ENCODE measurements at places on chromosomes 16 and 17.

DNA sequence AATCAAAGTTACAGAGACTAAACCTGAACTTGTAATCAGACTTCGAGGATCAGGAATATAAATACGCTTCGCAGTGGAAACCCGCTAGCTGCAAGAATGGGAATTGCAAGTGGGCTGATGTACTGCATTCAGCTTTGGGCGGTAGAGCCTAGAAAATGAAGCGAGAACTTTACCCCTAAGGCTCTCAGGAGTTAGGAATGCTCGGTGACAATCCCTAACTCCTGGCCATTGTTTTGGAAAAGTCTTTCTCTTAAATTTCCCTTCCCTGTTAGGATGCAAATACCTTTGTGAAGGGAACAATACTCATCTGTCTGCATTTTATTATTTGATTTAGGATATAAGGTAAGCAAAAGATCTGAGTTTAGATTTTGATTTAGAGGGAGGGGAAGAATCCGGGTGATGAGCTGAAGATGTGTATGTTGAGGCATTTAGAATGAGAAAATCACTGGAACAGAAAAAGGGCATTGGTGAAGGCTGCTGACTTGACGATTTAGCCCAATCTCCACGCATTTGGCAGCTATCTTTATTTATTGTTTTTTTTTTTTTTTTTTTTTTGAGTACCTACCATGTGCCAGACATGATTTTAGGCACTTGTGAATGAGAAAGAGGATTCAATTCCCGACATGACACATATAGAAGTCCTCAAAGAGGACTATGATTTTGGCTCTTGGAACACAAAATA is 2.2 kb upstream of the TOX3 start:
- no peak for DNase-seq

- DNase-seq: peak; percentile 39
Observed at GRCh38 chr16:85781695-85782370, 17.5 kb downstream of the EMC8 start.

- DNase-seq: no peak
Observed at GRCh38 chr17:39165841-39166349, at the start of gene ARL5C. Gene ARL5C (minus strand): TSS chr17:39166161. CDS start chr17:39165760, 401 bp downstream.

- no peak for DNase-seq
Observed at GRCh38 chr17:78502611-78503148, 74.5 kb downstream of the DNAH17 start.

DNA sequence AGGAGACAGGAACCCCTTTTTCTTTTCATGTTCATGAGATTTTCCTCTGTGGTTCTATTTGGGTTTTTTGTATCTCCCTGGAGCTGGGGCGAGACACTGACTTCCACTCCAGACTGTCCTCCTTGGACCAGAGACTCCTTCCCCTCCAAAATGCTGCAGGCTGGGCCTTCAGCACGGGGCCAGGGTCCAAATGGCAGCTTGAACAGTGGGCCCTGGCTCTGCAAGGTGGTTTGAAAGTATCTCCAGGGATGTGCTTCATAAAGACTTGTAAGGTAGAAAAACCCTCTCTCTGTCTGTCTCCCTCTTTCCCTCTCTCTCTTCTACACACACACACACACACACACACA is 236.1 kb downstream of the ZNF423 start:
- no peak for DNase-seq

DNA sequence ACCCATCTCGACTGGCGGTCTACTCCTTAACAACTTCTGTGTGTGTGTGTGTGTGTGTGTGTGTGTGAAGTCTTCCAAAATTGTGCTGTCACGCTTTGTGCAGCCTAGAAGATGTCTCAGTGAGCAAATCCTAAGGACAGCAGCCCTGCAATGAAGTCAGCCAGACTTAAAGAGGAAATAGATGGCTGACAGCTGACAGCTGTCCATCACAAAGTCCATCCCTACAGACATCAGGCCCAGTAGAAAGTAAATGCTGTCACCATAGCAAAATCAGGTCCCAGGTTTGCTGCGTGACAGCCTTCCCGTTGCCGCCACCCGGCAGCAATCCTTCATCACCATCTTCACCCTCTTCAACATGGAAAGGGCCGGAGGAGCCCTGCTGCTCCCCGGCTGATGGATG is 416.0 kb downstream of the SOX9 start:
- DNase-seq: no peak

GRCh38 chr16:74720579-74720978 is 19.9 kb upstream of the MLKL start:
- DNase-seq: no peak

DNA sequence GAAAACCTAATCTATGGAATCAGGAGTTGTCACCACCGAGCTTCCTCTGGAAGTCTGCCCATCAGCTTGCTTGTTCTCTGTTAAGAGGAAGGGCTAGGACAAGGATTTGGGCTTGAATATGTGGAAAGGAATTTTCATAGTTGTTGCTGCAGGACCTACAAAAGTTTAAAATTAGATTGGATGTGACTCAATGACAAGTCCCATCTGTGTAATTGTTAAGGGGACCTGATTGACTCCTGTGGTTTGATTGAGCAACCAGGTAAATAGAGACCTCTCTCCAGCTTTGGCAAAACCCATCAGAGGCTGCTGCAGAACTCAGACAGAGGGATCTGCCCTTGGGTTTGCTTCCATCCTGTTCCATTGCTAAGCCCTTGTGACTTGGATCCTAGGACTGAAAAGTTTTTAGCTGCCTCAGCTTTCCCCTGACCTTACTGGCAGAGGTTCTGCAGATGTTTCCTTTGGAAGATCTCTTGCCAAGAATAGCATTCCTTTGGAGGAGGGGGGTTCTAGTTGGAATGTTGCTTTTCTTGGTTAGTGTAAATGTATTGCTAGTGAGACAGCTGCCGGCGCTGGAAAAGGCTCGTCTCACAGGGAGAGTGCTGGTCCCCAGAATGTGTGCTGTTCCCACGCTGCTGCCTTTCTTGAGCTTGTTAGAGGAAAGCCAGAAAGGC is 50.0 kb downstream of the SF3B3 start:
- no peak for DNase-seq

DNA sequence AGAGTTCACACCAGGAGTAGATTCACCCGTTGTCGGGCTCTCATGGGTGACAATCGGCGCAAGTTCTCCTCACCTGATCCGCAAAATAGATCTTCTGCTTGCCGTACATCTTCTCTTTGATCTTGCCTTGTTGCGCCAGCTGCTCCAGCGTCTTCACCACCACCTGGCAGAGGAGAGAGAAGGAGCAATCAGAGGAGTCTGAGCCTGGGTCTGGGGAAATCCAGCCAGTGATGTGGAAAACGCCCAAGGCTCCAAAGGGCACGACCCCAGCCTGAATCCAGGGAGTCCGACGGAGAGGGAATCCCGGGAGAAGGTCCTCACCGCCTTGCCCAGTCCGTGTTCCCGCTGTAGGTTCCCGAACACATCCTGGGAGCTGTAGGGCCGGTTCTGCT is 393 bp downstream of the PSMC3IP start:
- DNase-seq: no peak

- peak; percentile 84 for DNase-seq
Observed at GRCh38 chr17:40100669-40101366, 429 bp upstream of the NR1D1 start.

GRCh38 chr17:80220736-80221215 is 549 bp downstream of the SLC26A11 start:
- DNase-seq: no peak

GRCh38 chr16:55232822-55233221 is 91.2 kb upstream of the IRX6 start:
- DNase-seq: no peak

DNA sequence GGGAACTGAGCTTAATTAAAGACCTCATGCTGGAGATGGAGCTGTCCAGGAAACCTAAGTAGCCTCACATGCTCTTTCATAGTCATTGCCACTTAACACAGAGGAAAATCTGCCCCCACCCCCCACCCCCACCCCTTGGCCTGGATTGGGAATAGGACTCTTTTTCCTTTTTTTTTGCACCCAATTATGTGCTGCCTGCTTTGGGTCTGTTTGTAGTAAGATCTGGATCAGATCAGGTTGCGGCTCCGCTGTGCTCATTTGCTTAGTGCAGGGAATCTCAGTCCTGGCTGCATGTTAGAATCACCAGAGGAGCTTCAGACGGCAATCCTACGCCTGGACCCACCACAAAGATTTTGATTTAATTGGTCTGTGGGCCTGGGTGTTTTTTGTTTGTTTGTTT is 219.0 kb downstream of the UTP18 start:
- no peak for DNase-seq

DNA sequence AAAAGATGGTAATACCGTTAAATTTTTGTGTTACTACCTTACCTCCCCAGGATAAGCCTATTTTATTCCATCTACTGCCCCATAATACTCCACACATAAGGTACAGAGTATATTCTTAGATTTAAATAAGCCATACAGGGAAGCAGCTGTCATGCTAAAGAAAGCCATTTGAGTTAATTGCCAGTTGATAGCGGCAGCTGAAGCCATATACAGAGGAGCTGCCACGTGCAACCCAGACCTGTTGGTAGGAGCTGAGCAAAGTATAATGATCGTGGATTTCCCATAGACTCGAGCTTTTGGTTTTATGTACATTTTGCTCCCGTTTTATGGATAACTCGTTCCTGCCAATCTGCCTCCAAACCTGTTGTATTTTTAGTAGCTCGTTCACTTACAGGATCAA is 12.0 kb downstream of the CPSF4L start:
- DNase-seq: no peak
